ENCODE measurements at places on chromosomes 13 and 19.

- no peak for DNase-seq
Measured at GRCh38 chr13:37978680-37979079, 109.1 kb upstream of the TRPC4 start.

DNA sequence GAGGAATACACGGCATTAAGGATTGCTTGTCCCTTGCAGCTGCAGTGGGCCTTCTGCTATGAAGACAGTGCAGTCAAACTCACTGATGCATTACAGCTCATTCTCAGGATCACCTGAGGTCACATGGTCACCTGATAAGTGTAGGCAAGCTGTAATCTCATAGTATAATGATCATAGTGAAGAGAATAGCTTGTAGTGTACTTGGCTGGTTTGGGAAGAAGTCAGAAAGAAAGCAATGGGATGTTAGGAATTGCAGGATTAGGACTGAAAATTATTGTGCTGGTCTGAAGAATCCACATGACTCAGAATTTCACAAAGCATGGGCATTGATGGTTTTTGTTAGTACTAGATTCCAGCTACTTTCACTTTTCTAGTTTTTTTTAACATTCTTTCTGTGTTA, 76.7 kb downstream of the MBNL2 start:
- DNase-seq = no peak

DNA sequence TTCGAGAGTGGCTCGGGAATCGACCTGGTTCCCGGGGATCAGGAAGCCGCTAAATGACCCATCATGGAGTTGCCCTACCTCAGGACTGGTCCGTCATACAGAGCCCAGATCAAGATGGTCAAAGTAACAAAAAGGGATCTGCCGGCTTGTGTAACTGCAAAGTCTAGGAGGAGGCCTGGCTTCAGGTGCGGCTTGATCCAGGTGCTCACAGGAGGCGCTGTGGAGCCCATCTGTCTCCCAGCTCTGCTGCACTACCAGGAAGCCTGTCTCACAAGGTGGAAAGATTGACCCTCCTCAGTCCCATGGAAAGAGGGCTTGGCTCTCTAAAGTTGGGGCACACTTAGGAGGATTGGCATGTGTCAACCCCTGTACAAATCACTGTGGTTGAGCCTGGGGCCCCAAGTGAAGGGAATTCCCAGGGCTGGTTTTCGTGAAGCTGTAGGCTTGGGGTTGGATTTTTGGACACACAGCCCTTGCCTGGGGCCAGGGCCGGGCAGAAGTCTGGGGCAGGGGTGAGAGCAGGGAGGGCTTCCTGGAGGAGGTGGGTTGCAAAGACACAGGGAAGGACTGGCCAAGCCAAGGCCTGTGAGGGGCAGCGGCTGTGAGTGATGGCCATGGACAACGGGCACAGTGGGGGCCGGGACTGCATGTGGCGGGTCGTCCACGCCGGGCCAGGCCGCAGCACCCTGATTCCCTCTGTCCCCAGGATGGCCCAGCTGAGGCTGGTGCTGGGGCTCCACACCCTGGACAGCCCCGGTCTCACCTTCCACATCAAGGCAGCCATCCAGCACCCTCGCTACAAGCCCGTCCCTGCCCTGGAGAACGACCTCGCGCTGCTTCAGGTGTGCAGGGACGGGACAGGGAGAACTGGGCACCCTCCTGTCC, 4.2 kb downstream of the GZMM start:
- peak; percentile 28 for DNase-seq

DNA sequence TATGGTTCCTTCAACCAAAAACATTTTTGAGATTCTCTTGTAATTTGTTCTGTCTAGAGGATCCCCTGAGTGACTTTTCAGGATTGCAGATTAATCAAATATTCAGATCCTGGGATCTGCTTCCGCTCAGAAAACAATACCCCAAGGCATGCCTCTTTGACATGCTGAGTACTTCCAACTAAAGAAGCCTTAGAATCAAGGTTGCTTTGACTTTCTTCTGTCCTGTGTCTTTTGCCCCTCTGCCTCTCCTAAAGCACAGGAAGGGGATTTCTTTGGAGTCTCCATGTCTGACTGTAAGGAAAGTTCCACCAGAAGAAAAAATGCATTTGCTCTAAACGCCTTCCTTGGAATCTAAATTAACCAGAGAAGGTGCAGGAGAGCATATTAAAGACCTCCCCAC, 431.5 kb downstream of the FGF14 start:
- no peak for DNase-seq

DNA sequence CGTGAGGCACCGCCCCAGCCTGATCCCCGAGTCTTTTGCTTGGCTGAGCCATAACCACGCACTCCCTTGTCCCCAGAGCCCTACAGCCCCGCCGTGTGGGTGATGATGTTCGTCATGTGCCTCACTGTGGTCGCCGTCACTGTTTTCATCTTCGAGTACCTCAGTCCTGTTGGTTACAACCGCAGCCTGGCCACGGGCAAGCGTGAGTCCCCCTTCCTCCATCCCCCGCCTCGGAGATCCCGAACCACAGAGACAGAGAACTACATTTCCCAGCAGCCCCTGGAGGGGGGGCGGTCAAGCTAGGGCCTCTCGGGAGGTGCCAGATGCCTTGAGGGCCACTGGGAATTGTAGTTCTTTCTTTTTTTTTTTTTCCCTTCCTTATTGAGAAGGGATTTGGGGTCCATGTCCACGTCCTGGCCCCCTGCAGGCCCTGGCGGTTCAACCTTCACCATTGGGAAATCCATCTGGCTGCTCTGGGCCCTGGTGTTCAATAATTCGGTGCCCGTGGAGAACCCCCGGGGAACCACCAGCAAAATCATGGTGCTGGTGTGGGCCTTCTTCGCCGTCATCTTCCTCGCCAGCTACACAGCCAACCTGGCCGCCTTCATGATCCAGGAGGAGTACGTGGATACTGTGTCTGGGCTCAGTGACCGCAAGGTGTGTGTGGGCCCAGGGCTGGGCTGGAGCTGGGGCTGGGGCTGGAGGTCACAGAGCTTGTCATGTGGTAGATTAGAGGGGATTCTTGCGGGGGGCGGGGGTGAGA, 25.9 kb downstream of the GRIN2D start:
- peak; percentile 86 for DNase-seq

GRCh38 chr13:46010148-46010547, 42.4 kb downstream of the ZC3H13 start:
- no peak for DNase-seq

DNA sequence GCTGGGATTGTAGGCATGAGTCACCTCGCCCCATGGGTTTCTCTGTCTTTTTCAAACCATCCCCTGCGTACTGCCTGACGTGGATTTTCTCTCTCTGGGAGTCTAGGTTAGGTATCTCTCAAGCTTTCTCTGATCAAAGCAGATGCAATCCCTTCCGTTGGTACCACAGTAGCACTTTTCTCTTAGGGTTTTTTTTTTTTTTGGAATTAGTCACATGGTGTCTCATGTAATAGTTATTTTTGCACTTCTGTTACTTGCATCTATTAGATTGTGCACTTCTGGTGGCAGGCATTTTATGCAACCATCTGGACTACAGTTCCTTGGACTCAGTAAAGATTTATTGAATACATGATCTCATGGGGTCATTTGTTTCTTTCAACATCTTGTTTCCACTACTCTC, 72.1 kb downstream of the GPC6 start:
- DNase-seq = no peak

DNA sequence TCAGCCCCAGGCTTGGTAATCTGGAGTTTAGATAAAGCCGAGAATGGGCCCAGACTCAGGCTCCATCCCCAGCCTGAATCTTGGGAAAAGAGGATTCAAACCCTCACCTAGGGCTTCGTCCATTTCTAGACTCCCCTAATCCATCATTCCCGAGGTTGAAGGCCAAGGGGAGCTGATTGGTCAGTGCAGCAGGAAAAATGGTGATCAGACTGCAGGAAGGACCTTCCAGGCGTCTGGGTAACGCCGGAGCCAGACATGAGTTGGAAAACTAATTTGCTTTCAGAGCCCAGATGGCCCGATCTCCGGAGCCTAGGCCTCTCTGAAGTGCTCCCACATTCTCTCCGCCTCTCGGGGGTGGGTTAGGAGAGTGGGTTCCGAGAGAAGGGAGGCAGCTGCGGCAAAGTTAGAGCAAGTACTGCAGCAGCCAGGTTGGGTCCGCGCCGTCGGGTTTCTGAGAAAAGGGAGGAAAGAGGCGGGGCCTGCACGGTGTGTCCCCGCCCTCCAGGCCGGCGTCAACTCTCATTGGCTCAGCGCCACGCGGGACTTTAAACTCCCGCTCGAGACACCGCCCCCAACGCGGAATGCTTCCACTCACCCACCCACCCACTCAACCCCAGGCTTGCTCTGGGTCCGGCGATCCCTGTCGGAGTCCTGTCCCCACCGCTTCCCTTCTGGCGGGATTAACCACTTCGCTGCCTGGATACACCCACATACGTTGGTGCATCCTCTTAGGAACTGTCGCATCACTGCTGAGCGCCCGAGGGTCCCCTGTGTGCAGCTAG, 788 bp upstream of the RTBDN start:
- peak; percentile 73 for DNase-seq
